ENCODE measurements at places on chromosomes 16 and 17.

- no peak for DNase-seq
Measured at GRCh38 chr16:22968931-22969330, 155.0 kb downstream of the HS3ST2 start.

GRCh38 chr17:61209106-61209439, 190.6 kb upstream of the TBX2 start:
- DNase-seq: no peak

- no peak for DNase-seq
Measured at GRCh38 chr16:75193730-75194444, 13.1 kb downstream of the CTRB2 start.

- no peak for DNase-seq
Measured at GRCh38 chr16:20740007-20740883, 1.4 kb downstream of the THUMPD1 start.

DNA sequence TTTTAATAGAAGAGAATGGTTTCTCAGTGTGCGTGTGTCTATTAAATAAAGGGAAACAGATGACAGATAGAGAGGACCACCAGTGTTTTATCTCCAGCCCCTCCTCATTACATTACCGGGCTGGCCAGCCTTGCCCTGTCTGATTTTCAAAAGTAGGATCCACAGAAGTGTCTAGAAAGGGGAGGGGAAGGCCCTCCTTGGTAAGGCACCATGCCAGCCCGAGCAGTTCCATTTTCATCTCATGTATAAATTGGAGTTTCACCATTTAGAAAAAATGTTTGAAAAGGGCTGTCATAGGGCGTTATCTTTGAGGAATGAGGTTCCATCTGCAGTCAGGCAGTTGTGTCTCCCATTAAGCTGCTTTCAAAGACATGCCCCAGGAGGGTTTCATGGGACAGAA, 96.7 kb downstream of the SOCS1 start:
- DNase-seq: no peak

GRCh38 chr17:51888816-51889215, 269.7 kb downstream of the CA10 start:
- no peak for DNase-seq

DNA sequence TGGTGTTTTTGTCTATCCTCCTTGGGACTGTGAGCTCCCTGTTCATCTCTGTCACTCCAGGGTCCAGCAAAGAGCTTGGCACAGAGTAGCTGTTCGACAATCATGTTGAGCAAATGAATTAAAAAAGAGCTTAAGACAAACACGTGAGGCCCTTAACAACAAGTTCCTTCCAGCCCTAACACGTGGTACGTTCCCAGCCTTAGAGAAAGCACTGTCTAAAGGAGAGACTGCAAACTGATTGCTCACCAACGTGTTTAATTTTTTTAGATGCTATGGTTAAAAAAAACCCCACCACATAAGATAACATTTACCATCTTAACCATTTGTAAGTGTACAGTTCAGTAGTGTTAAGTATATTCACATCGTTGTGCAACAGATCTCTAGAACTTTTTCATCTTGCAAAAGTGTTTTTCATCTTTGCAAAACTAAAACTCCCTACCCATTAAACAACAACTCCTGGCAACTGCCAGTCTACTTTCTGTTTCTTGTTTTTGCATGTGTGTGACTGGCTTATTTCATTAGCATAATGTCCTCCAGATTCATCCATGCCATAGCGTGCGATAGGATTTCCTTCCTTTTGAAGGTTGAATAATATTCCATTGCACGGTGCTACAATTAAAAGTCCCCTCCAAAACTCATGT, 28.2 kb downstream of the LAT start:
- DNase-seq: no peak

GRCh38 chr16:3878610-3879009, 1.9 kb downstream of the CREBBP start:
- DNase-seq: no peak

DNA sequence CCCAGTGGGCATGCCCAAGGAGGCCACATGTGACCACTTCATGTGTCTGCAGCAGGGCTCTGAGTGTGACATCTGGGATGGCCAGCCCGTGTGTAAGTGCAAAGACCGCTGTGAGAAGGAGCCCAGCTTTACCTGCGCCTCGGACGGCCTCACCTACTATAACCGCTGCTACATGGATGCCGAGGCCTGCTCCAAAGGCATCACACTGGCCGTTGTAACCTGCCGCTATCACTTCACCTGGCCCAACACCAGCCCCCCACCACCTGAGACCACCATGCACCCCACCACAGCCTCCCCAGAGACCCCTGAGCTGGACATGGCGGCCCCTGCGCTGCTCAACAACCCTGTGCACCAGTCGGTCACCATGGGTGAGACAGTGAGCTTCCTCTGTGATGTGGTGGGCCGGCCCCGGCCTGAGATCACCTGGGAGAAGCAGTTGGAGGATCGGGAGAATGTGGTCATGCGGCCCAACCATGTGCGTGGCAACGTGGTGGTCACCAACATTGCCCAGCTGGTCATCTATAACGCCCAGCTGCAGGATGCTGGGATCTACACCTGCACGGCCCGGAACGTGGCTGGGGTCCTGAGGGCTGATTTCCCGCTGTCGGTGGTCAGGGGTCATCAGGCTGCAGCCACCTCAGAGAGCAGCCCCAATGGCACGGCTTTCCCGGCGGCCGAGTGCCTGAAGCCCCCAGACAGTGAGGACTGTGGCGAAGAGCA, 4.4 kb downstream of the WFIKKN2 start:
- no peak for DNase-seq
